ENCODE measurements at places on chromosomes 7 and 10.

DNA sequence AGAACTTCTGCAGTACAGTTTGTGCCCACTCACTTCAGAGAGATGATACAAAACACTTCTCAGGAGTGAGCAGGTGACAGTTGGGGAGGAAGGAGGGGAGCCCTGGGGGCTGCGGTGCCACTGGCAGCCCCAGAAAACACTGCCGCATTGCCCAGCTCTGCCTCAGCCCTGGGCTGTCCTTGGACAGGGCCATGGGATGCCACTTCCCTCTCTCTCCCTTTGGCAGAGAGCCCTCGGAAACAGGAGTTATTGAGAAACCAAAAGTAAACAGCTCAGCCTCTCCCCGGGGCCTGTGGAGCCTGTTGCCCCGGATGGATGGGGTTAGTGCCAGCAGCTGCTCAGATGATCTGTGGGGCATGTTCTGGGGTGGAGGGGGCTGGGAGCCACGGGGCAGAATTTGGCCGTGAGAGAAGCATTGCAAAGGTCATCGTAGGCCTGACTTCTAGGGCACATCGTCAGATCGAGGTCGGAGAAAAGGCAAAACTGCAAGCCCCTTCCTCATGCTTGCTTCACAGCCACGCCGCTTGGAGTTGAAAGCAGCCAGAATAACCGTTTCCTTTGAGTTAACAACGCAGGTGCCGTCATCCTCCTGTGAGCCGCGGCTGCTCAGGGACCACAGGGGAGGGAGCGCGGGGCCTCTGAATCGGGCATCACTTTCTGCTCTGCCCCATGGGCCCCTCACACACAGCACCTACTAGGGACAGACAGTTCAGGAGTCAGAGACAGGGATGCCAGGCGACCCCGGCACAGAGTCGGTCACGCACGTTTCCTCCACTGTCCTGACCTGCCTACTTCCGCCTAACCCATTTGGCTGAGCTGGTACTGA, 256.4 kb downstream of the CAMK1D start:
- DNase-seq: no peak

DNA sequence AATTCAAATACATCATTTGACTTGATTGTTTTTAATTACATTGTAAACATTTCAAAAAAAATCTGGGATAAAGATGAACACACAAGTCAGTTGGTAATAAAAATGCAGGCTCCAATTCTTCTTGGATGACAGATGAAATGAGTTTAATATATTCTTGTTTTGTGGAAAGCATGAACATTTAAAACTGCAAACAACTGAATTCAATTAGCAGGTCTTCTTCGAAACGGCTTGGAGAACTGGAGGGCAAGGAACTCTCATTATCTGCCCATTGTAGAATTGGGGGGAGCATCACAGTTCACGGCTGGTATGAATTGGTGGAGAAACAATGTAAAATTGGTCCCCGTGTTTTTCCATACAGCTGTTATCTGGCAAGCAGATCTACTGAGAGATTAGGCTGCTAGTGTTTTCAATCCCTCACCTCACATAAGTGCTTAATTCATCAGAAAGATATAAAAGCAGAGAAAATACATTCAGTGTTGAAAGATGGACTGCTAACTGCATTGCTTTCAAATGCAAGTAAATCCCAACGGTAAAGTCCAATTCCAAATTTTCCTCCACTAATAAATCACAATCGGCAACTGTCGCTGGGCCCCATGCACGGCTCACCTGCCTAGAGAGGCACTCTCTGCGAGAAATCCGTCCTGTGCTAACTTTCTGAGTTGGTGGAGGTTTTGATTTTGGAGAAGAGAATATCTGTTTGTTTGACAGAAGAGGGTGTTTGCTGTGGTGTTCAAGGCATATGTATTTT, 199.5 kb downstream of the ZNF438 start:
- DNase-seq: no peak

DNA sequence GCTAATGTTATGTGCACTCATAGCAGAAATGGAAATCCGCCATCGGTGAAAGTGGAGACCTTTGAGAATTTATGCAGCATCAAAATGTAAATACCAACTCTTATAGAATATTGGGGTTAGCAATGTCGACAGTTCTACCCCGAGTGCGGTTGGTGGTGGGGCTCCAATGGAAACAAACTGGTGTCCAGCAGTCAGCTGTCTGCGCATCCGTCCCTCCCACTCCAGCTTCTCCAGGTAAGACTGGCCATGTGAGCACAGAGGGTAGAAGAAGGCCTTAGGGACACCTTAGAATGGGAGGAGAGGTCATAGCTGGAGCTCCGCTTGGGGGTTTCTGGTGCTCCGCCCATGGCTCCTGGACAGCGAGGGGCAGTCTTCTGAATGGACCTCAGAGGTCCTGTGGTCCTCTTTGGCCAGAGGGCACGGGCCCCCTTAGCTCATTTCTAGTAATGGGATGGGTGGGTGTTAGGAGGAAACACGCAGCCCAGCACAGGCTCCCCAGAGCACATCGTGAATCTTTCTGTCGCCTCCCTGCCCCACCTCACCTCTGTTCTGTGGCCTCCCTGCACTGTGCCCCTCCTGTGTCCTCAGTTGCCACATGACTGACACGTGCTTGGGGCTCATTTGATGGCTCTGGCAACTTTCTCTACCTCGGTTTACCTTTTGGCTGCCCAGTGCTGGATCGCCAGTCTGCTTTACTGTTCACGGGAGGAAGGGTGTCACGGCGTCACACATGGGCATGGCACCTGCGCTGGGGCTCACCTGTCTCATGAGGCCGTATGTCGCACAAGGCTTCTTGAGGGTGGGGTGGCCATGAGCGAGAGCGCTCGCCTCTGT, 50.0 kb downstream of the MGMT start:
- DNase-seq: no peak

DNA sequence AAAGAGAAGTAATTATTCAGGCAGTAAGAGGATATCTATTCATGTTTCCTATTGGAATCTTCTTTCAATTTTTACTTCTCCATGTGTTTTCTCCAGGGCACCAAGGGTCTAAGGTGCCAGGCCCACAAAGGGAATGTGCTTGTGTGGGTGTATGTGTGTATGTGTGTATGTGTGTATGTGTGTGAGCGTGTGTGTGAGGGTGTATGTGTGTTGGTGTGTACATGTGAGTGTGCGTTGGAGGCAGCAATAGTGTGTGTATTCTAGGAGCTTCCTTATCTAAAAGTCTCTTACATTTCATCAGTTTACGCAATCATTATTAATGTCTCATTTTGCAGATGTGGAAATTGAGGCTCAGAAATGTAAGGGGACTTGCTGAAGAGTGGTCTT, 28.3 kb downstream of the RAMP3 start:
- no peak for DNase-seq

GRCh38 chr7:148265896-148266295, 324.7 kb upstream of the C7orf33 start:
- DNase-seq: no peak

DNA sequence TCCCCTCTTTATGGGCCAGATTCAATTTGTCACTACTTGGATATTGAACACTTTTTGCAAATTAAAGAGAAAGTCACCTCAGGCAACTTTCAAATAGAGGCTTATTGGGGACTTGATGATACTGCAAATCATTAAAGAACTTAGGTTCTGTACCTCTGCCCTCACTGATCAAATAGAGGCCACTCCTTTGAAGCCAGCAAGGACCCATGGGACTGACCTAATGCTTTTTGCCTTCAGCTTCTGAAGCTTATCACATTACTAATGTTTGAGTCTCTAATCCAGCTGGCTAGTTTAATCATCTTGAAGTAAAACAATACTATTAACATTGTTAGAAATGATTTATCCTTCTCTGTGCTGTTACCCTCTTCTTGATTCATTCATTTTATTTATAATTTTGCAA, 93.0 kb upstream of the ZNF800 start:
- no peak for DNase-seq

- no peak for DNase-seq
Measured at GRCh38 chr10:99393683-99394082, 36.7 kb downstream of the GOT1 start.

- no peak for DNase-seq
Measured at GRCh38 chr7:3432911-3433310, 131.9 kb downstream of the SDK1 start.

GRCh38 chr10:101845893-101846292, 2.3 kb upstream of the KCNIP2 start:
- DNase-seq: no peak

- no peak for DNase-seq
Measured at GRCh38 chr7:81394029-81394428, 375.8 kb downstream of the HGF start.

DNA sequence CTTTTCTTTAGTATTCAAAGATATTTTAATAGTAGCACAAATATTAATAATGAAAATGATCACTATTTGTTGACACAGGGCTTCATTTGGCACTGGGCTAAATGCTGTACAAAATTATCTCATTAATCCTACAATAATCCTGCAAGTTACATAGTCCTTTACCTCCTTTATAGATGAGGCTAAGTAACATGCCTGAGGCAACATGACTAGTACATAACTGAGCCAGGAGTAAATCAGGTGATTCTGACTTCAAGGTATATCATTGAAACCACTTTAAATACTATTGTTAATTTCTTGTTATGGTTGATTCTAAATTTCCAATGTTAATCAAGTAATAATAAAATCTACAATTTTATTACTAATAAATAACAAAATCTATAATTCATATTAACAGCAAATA, 39.8 kb downstream of the SEM1 start:
- DNase-seq: no peak

DNA sequence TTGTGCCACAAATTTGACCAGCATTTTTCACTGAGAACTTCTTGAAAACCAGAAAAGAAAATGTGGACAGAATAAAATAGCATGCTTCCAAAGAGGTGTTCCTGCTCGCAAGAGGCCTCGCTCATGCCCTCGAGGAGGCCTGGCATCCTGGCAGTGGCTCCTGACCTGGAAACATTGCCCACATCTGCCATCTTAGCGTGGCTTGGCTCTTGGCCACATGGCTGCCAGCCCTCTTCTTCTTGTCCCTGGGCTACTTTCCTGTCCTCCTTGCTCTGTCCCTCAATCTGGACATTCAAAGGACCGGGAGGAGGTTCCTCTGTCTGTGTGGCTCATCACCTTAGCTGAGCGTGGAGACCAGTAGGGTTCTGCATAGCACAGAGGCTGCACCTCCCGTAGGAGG, 131.6 kb upstream of the TMEM72 start:
- no peak for DNase-seq

- DNase-seq: no peak
Measured at GRCh38 chr10:69630651-69631400, 779 bp downstream of the FAM241B start.

GRCh38 chr10:89677341-89677740, 24.0 kb upstream of the KIF20B start:
- DNase-seq: no peak

DNA sequence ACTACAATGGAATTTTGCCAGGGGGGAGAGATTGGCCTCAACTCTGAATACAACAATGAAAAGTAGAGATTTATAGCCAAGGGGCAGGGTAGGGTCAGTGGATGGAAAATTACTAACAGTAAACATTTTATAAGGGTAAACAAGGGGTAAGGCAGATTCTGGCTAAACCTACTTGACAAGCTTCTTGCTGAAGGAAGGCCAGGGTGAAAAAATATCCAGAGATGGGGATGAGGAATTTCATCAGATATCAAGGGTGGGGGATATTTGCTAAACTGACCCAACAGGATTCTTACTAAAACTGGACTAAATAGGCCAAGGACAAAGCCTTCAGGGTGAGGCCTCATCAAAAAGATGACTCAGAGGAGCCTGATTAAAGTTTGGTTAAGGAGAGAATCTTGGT, 156.3 kb downstream of the RTKN2 start:
- DNase-seq: no peak

GRCh38 chr7:69545175-69545574, 53.1 kb upstream of the AUTS2 start:
- DNase-seq: no peak

GRCh38 chr7:155483245-155483644, 25.3 kb downstream of the EN2 start:
- DNase-seq: no peak

GRCh38 chr10:91410638-91411371, 661 bp downstream of the HECTD2 start:
- DNase-seq: peak; percentile 36

DNA sequence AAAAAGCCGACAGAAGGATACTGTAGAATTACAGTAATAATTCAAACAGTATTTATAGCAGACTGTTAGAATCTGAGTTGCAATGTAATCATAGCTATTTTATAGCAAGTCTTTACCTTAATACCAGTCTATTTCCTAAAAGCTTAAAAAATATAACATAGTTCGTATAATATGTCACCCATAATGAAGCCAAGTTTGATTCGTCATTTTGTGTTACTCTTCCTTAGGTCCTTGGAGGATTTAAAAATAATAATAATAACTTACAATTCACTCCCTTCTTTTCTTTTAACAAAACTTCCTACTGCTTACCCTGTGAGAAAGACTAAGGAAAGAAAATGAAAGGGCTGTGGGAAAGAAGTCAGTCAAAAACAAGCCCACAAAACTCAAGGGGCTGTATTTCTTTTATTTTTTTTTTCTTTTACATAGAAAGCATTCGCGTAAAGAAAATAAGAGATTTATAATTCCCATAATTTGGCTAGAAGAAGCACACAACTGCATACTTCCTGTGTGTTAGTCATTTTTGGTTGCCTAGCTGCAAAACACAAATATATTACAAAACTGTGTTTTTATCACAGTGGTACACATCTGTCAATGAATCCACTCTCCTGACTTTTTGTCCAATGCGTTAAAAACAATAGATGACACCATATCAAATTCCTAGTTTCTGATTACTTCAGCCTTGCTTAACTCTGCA, 187.2 kb upstream of the CELF2 start:
- DNase-seq: peak; percentile 94

DNA sequence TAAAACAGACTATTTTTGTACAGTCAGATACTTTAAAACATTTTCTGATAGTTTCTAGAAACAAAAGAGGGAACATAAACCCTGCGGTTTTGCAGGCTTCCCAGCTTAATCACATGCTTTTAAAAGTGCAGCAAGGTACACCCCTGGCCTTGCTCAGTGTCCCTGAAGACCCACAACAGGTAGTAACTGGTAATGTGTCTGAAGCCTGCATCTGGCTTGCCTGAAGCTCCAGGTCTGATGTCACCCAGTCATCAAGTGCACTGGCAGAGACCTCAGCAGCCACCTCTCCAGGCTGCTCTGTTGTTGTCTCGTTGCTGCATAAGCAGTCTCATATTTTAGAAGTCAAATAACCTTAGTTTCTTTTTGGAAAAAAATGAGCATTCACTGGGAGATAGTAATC, 376.1 kb upstream of the MTPN start:
- DNase-seq: no peak

DNA sequence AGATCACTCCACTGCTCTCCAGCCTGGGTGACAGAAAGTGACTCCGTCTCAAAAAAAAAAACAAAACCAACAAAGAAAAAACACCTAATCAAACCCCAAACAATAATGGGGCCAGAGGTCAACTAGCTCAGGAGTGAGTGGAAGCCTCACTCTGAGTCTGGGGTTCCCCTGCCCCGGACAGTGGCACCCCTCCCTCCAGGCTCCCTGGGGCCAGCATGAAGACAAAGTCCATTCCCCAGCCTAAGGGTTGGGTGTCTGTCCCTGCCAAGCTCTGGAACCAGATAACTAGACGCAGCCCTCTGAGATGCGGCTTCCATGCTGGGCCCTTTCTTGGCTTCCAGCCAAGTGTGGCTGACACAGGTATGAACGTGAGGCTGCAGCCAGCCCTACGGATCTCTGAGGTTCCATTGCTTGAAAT, 1.7 kb upstream of the FUOM start:
- DNase-seq: no peak

- DNase-seq: no peak
Measured at GRCh38 chr7:83996879-83997278, 197.7 kb downstream of the SEMA3A start.

- no peak for DNase-seq
Measured at GRCh38 chr10:23419655-23420329, 19.1 kb upstream of the OTUD1 start.

GRCh38 chr7:8931906-8932646, 498.7 kb downstream of the NXPH1 start:
- no peak for DNase-seq

- DNase-seq: no peak
Measured at GRCh38 chr10:71103961-71104360, 108.4 kb upstream of the UNC5B start.
